Activated CD4-positive, alpha-beta T cell treated with anti-CD3 and anti-CD28 coated beads for 36 hours (primary cell): ENCODE measurements at places on chromosomes 2 and 18. TPM values are rescaled to one million over a fixed set of nuclear protein-coding genes. Genes with fewer than 3 reads are reported as not detected.

The EXOC6B gene
- total RNA-seq: 7.0 TPM

The FIGN gene
- total RNA-seq: not detected

The CKAP2L gene
- total RNA-seq: 38.4 TPM

The ABCG8 gene
- total RNA-seq: not detected

The MYL1 gene
- not detected for total RNA-seq

The AQP4 gene
- not detected for total RNA-seq

The NEU4 gene
- total RNA-seq: 0.76 TPM

The POTEI gene
- not detected for total RNA-seq

The RGPD4 gene
- total RNA-seq: 0.14 TPM

The RIT2 gene
- total RNA-seq: not detected

The ERLEC1 gene
- 20.5 TPM for total RNA-seq

The SERPINB2 gene
- total RNA-seq: not detected

The PSTPIP2 gene
- total RNA-seq: 11.5 TPM

The DHX57 gene
- total RNA-seq: 20.3 TPM

The CCT4 gene
- total RNA-seq: 373 TPM
